Stimulated activated CD8-positive, alpha-beta memory T cell treated with anti-CD3 and anti-CD28 coated beads, Interleukin-12 subunit alpha, Interleukin-12 subunit beta, amount 100 ng/mL, for 1 hour (primary cell): ENCODE measurements at places on chromosomes 13 and 19.

- DNase-seq, result no peak
Measured at GRCh38 chr19:554817-555216, 11.0 kb downstream of the GZMM start.

- DNase-seq, result no peak
Measured at GRCh38 chr19:42252365-42253244, 2.3 kb downstream of the ERF start.

GRCh38 chr19:45069056-45069455 is 7.2 kb downstream of the ZNF296 start:
- DNase-seq, result no peak

GRCh38 chr19:37329686-37330085 is 41.2 kb upstream of the ZNF527 start:
- DNase-seq, result no peak

DNA sequence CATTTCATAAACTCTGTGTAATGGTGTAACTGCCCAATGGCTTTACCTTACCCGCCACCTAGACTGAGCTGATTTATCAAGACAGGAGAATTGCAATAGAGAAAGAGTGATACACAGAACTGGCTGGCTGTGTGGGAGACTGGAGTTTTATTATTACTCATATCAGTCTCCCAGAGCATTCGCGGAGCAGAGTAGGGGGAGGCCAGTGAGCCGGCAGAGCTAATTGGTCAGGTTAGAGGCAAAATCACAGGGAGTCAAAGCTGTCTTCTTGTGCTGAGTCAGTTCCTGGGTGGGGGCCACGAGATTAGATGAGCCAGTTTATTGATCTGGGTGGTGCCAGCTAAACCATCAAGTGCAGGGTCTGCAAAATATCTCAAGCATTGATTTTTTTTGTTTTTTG is 23.4 kb upstream of the SLITRK1 start:
- DNase-seq, result no peak

DNA sequence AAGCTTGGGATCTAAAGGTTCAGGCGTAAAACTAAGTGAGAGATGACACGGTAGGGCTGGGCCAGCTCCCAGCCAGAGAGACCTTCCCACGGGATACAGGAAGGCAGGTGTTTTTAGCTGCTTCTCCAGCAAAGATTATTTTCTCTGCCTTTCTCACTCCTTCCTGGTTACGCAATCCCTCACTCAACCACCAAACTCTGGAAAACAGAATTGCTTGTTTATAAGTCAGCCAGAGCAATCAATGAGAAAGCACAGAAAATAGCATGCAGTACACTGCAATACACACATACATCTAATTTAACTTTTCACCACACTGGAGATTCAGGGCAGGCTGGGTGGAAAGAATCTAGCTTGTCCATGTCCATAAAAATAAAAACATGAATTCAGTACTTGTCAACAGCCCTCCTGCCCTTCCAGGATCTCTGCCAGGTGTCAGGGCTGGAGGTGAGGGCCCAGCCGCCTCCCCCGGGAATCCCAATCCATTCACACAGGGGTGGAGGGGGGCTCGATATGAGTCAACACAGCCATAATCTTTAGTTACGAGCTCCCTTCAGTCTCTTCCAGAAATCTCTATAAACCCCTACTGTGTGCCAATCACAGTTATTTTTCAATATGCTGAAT is 12.2 kb downstream of the RHPN2 start:
- DNase-seq, result no peak

DNA sequence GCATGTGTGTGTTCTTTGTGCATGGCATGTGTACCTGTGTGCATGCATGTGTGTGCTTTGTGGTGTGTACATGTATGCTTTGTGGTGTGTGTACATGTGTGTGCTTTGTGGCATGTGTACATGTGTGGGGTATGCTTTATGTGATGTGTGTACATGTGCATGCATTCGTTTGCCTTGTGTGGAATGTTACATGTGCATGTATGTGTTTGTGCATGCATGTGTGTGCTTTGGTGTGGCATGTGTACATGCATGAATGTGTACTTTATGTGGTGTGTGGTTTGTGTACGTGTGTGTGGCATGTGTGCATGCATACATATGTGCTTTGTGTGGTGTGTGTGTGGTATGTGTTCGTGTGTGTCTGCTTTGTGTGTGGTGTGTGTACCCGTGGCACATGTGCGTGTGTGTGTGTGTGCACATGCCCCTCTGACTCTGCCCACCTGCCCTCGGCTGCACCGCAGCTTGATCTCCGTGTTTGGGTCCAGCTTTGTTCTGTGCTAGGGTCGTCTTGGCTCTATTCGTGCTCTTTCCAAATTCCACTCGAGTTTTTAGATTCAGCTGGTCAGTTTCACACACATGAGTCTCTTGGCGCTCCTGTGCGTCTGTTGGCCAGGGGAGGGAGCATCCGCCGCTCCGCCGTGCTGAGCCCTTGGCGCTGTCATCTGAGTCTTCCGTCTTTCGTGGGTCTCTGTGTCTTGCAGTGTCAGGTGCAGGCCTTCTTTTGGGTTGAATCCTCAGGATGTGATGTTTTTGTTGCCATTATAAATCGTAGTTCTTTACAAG is 46.5 kb upstream of the TFDP1 start:
- no peak for DNase-seq

DNA sequence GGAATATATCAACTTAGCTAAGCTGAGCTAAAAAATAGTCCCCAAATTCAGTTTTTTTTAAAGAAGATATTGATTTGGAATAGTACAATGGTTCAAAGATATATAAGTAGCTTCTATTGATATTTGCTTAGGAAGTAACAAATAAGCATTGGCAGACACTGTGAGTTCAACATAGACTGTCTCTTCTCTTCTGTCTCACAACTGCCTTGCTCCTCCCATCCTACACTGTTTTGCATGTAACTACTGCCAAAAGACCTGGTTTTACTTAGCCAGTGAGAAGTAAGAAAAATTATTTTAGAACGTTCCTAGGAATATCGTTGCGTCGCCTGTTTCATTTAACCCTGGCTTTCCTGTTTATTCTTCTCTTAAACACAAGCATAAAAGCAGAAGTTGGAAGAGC is 859.0 kb upstream of the SPRY2 start:
- no peak for DNase-seq
